ENCODE measurements at places on chromosomes 13 and 19.

- no peak for DNase-seq
Observed at GRCh38 chr13:43074824-43075510, 51.6 kb downstream of the DNAJC15 start.

GRCh38 chr19:51524666-51525264 is 6.7 kb downstream of the SIGLEC6 start:
- no peak for DNase-seq

- no peak for DNase-seq
Observed at GRCh38 chr19:11041966-11042627, 47.2 kb upstream of the LDLR start.

GRCh38 chr13:38417727-38418126 is 68.1 kb downstream of the UFM1 start:
- no peak for DNase-seq

DNA sequence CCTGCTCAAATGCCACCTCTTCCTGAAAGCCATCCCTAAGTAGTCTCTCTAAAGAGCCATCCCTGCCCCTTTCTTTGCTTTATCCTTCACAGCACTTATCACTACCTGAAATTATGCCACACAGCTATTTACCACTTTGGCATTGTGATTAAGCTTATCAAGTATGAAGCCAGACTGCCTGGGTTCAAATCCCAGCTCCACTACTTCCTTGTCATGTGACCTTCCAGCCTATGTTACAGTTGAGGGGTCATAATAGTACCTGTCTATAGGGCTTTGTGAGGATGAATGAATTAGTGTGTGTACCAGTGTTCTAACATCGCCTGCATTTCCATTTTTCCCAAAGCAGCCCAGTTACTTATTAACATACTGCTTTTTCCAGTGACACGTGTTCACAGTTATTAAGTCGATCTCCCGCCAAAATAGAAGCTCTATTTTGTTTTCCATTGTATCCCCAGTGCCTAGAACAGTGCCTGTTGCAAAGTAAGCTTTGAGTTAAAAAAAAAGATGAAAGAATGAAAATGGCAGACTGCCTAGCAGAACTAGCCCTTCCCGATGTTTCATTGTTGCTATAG is 32.8 kb downstream of the ZSWIM9 start:
- DNase-seq = no peak

DNA sequence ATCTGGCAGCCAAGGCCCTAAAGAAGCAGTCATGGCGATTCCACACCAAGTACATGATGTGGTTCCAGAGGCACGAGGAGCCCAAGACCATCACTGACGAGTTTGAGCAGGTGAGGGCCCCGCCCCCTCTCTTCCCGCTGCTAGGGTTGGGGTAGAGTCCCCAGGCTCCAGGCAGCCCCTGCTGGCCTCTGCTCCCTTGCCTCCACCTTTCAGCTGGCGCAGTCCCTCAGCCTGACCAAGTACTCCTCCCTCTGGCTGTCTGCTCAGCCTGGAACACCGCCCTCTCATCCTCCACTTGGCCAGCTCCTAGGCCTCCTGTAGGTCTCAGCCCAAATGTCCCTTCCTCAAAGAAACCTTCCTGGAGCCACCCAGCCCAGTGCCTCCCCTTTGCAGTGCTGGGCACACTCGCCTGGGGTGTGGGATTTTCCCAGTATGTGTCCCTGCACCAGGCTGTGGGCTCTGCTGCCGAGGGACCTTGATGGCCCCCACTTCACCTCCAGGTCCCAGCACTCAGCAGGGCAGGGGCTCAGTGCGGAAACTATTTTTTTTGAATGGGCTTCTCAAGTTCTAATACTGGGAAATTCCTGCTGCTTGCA is 5.7 kb downstream of the LENG1 start:
- no peak for DNase-seq

DNA sequence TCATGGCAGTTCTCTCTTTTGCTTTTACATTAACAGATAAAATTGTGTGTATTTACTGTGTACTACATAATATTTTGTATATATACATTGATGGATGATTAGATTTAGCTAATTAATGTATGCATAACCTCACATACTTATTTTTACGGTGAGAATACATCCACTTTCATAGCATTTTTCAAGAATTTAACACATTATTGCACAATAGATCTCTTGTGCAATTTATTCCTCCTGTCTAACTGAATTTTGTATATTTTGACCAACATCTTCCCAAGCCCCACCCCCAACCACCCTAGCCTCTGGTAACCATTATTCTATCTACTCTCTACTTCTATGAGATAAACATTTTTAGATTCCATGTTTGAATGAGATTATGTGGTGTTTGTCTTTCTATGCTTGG is 194.7 kb downstream of the RBM26 start:
- DNase-seq = no peak

DNA sequence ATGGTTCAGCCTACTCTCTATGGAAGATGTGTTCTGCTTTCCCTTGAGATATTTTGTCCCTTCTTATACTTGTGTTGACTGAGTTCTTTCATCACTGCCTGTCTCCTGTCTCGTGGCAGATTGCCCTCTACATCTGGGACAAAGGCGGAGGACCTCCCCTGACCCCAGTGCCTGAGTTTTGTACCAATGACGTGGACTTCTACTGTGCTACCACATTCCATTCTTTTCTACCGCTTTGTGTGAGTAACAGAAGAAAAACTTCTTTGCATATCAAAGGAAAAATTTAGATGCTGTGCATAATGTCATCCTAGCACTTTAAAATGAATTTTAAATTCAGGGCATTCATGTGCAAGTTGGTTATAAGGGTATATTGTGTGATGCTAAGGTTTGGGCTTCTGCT is 74.6 kb downstream of the B3GLCT start:
- no peak for DNase-seq

GRCh38 chr19:28026636-28027035 is 1186.3 kb downstream of the UQCRFS1 start:
- no peak for DNase-seq

- DNase-seq = no peak
Observed at GRCh38 chr13:24528816-24529398, 16.3 kb upstream of the PARP4 start.

GRCh38 chr19:6887316-6887715 is at the start of gene ADGRE1:
Gene ADGRE1, plus strand, starts transcription at chr19:6887579. Its CDS starts 30 bp downstream, at chr19:6887609.
- no peak for DNase-seq

- DNase-seq = no peak
Observed at GRCh38 chr19:55489711-55490477, 1.7 kb downstream of the SSC5D start.

GRCh38 chr13:44921931-44922758 is 67.1 kb downstream of the NUFIP1 start:
- no peak for DNase-seq

GRCh38 chr19:49817964-49818648 is at the start of gene MED25:
Gene MED25, plus strand, starts transcription at chr19:49818289. Its CDS starts 53 bp downstream, at chr19:49818342.
- peak; percentile 84 for DNase-seq

DNA sequence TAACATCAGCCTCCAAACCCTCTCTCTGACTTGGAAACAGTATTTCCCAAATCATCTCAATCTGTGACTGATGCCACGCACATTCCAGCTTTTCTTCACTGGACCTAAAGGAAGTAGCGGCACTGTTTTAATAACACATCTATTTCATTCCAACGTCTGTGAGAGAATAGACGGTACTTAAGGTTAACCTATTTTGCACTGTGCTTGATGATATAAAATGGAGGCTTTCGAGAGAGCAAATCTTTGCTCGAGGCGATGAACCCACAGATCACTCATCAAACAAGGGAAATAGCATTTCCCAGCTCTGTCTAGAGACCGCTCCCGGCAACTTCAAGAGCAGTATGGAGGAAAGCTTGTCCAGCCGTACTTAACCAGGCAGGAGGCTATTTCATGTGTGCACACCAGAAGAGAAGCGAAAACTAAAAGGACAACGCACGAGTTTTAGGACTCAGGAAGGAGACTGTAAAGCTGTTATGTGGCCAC is 2.9 kb downstream of the UBL3 start:
- DNase-seq = peak; percentile 48

DNA sequence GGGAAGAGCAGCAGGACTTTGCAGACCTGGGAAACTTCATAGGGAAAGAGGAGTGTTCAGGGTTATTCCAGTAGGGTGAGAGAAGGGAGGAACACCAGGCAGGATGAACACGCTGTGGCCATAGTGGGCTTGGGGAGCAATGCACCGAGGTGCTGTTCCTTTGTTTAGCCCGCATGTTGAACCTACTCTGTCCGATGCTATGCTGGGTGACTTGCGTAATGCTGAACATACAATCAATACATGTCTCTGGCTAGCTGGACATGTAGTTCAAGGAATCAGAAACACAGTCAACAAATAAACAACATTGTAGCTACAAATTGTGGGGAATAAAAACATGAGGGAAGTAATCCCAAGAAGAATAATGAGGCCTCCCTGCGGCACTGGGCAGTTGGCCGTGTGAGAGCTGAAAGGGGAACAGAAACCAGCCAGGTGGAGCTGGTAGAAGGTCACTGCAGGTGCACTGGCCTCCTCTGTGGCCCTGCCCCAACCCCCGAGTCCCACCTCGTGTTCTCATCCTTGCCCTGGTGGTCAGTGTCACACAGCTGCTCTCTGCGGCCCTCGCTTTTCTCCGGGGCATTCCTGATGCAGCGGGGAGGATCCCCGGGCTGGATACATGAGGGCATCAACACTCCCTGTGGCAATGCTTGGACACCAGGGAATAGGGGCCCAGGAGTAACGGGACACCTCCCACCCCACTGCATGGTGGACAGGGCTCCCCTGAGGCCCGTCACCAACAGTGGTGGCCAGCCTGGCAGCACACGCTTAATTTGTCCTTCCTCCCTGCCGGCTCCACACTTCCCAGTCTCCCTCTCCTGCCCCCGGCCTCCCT is 36.9 kb upstream of the TUBGCP3 start:
- DNase-seq = no peak

GRCh38 chr13:26310470-26310869 is 56.5 kb downstream of the CDK8 start:
- DNase-seq = no peak

- DNase-seq = no peak
Observed at GRCh38 chr19:5157186-5157585, 183.4 kb downstream of the PTPRS start.

DNA sequence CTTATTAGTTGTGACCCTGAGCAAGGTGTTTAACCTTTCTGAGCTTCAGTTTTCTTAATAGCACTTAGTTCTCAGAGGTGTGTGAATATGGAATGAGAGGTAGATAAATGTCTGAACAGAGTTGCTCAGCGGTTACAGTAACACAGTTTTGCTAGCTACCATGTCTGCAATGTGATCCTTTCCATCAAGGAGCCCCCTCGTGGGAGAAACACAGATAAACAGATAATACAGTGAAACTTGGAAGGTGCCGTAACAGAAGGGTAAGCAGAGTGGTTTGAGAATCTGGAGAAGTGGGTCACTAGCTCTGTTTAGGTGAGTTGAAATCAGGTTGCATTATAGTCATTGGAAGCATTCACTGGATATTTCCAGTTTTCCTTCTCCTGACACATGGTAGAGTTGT is 38.9 kb downstream of the IRS2 start:
- DNase-seq = no peak

GRCh38 chr19:19276851-19277250 is 3.8 kb upstream of the TM6SF2 start:
- no peak for DNase-seq

- DNase-seq = no peak
Observed at GRCh38 chr19:48985711-48986110, 7.4 kb downstream of the GYS1 start.

GRCh38 chr19:6020972-6021805 is 43.2 kb upstream of the RANBP3 start:
- no peak for DNase-seq

GRCh38 chr19:1243768-1244692 is 2.5 kb downstream of the ATP5F1D start:
- peak; percentile 64 for DNase-seq

DNA sequence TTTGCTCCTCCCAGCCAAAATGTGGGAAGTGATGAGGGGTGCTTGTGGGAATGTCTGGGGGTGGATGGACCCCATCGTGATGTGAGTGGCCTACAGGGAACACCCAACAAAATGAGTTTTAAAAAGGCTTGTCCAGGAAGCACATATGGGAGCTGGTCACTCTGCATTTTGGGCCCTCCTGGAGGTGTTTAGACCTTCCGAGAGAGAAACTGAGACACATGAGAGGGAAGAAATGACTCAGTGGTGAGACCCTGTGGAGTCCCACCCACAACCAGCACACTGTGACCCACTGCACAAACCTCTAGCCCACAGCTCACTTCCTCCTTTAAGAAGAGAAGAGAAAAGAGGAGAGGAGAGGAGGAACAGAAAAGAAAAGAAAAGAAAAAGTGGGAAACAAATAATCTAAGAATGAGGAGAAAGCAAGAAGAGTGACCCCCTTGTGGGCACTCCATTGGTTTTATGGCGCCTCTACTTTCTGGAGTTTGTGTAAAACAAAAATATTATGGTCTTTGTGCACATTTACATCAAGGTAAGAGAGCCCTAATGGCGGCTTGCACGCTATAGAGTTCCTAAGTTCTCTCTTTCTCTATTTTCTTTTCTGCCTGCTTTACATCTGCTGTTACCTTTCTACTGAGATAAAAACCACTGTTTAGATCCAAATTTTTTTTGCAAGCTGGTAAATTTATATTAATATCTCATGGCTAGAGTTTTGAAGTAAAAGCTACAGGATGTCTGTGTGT is 13.3 kb upstream of the LILRB1 start:
- no peak for DNase-seq

- peak; percentile 28 for DNase-seq
Observed at GRCh38 chr19:19361075-19361594, 40.5 kb downstream of the MAU2 start.

- DNase-seq = no peak
Observed at GRCh38 chr13:37143911-37144310, 38.4 kb upstream of the CSNK1A1L start.

DNA sequence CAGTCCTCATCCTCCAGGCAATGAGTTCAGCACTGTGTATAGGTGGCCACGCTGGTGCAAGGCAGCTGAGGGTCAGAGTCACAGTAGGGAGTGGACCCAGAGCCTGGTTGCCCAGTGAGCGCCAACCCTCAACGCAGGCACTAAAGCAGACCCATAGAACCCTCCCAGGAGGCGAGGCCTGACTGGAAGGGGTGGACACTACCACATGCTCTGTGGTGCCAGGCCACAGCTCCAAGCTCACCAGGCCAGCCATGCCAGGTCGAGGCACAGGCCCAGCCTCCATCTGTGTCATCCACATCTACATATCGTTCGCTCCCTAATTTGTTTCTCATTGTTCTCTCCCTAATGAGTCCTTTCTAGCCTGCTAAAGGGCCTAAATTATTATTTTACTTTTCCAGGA is 165.8 kb upstream of the GPR12 start:
- DNase-seq = no peak

DNA sequence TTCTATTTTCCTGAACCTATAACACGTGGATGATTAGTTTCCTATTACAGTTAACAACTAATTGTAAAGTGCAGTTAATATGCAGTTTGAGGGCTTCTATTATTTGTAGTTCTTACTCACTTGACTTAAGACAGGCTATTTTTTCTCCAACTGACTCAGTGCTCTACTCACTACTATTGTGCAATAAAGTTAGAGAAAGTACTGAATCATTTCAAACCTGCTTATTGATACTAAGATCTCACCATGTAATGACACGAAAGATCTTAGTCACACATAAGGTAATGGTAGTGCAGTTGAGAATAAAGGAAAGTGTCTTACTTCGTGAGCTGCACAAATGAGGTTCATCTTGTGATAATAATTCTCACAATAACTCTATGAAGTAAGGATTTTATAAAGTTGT is 22.8 kb upstream of the ITM2B start:
- no peak for DNase-seq

- peak; percentile 4 for DNase-seq
Observed at GRCh38 chr13:34294483-34295129, 476.7 kb downstream of the RFC3 start.
